ENCODE measurements at places on chromosomes 1 and 21. TPM values are rescaled to one million over a fixed set of nuclear protein-coding genes. Genes with fewer than 3 reads are reported as not detected.

Gene CNST
- total RNA-seq, result 48.1 TPM

Gene LYPD8
- total RNA-seq, result not detected

Gene OR10Z1
- not detected for total RNA-seq

Gene SLC9C2
- 1.3 TPM for total RNA-seq

Gene PTGS2
- total RNA-seq, result 3.4 TPM

Gene RGS7
- 9.5 TPM for total RNA-seq

Gene CFAP57
- 2.9 TPM for total RNA-seq

Gene FCAMR
- 0.20 TPM for total RNA-seq
